Psoas muscle (tissue), 8 donors: ENCODE measurements at places on chromosomes 2 and 18. TPM values are rescaled to one million over a fixed set of nuclear protein-coding genes. Genes with fewer than 3 reads are reported as not detected.

Gene TMEM150A
- 54.3 TPM for total RNA-seq

Gene TRAPPC12
- 70.9 TPM for total RNA-seq

Gene TM4SF20
- total RNA-seq = not detected

Gene ALLC
- not detected for total RNA-seq

Gene KCNG3
- total RNA-seq = not detected

Gene SCYGR4
- total RNA-seq = not detected

Gene MROH2A
- total RNA-seq = not detected

Gene TDRD15
- not detected for total RNA-seq

DNA sequence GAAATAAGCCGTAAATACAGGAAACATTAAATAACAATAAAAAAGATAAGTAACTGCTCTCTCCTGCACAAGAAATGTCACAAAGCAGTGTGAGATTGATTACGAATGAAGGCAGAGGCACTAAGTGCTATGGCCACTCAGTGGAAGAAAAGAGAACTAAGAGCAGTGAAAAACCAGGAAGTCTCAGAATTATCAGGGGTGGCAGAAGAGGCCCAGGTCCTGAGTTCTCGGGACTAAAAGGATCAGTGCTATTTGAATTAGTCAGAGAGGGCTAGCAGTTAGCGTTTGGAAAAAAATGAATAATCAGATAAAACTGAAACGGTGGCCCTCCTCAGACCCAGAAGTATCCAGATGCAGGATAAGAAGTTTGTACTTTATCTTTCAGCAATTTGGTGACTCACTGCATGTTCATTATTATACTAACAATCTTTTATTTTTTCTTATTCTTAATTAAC lies 367.1 kb downstream of the ZEB2 start:
- DNase-seq = no peak

- DNase-seq = no peak
Observed at GRCh38 chr2:216604458-216604857, 28.8 kb upstream of the IGFBP2 start.

DNA sequence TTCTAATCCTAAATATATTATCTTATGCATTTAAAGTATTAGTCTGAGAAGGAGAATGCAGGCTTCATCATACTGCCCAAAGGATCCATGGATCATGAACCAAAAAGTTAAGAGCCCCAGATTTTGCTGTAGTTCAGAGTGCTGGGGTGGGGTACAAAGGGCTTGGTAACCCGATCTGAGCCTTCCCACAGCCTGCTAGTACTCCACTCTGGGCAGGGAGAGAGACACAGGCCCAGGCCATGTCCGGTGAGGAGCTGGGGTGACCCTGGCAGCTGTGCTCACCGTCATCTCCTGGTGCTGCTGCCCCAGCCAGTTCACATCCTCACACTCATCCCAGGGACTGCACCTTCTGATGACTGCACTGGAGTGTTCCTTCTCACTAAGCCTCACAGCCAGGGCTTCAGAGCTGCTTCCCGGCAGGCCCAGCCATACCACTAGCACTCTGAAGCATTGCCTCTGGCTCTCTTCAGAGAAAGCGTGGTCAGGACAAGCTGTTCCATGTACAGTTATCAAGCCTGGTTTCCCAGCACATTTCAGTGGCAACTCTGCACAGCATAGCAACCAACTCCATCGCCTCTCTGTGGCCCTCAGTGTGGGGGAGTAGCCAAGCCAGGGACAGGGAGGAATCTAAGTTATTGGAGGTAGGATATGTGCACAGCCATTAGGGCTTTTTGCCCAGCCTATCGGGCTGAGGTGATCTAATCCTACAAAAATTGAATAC lies 189.0 kb upstream of the CTAGE1 start:
- no peak for DNase-seq

DNA sequence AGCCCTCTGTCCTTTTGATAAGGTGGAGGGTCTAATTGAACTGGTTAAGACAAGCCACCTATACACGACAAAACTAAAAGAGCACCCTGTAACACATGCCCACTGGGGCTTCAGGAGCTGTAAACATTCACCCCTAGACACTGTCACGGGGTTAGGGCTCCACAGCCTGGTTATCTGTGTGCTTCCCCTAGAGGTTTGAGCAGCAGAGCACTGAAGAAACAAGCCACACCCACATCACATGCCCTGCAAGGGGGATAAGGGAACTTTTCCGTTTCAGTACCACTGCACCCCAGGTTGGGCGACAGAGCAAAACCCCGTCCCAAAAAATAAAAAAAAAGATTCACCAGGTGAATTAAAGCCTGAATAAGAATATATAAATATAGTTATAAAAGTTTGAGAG lies 913.7 kb upstream of the ACVR2A start:
- no peak for DNase-seq

- DNase-seq = peak; percentile 74
Observed at GRCh38 chr2:222283634-222284033, 15.2 kb downstream of the PAX3 start.

GRCh38 chr2:141778315-141778835 lies 352.4 kb downstream of the LRP1B start:
- DNase-seq = no peak

DNA sequence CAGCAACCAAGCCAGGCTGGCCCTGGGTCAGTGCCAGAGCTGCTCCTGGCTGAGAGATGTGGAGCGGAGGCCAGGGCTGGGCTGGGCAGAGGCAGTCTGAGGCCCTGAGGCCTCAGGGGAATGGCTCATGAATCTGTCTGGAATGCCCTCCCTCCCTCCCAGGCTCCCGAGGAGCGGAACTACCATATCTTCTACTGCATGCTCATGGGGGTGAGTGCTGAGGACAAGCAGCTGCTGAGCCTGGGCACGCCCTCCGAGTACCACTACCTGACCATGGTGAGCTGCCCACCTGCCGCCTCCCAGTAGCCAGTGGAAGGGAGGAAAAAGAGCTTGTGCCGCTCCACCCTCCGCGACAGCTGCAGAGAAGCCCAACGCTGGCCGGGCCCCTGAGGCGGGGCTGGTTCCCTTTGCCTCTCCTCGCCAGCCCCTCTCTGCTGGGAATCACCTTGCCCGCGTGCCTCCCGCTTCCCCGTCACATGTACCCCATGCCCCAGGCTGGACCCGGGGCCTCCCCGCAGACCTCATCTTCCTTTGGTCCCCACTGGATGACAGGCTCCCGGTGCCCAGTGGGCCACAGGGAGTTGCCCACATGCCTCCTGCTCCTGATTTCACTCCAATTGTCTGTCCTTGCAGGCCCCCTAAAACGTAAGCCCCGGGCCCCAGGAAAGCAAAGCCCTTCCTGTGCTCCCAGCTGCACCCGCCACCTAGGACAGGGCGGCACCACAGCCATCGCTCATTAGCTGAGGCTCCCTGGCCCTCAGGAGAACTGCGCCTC lies 41.1 kb downstream of the MYO7B start:
- DNase-seq = peak; percentile 87

- DNase-seq = no peak
Observed at GRCh38 chr2:124347209-124347608, 322.1 kb downstream of the CNTNAP5 start.

DNA sequence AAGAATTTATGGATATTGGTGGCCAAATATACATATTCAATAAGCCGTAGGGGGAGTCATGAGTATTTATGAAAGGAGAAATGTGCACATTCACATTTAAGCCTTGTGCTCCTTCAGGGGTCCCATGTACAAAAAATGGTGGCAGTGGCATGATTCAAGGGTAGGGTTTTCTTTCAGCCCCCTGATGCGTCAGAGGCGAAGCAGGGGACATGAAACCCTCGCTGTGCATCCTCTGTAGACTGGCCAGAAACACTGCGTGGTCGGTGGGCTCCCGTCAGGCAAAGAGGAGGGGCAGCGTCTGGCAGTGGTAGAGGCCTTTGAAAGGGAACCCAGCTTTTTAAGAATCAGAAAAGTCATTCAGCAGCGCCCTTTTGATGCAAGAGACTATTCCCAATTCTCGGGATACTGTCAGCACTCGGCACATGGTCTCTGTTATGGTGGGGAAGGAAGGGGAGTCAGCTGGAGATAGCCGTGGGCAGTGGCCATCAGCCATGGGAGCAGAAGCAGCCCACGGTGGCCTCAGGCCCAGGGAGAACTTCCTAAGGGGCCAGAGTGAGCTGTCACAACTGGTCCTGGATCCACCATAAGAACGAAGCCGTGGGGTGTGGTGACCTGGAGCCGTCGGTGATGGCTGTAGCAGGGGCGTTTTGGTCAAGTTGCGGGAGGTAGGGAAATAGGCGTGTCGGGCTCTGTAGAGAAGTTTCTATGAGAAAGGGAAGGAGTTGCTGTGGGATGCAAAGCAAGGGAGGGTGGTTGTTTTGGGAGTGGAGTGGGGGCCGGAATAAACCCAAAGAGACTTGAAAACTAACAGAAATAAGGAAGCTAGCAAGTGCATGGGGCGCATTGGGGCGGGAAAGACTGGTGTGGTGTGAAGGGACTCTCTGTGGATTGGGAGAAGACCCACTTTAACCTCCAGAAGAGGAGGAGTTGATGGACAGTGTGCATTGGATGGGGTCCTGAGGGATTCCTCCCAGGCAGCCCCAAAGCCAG lies 95.6 kb downstream of the SH3BP4 start:
- peak; percentile 26 for DNase-seq

GRCh38 chr2:179250095-179250494 lies 14.5 kb downstream of the SESTD1 start:
- DNase-seq = no peak

- DNase-seq = no peak
Observed at GRCh38 chr18:50704357-50704940, 115.4 kb downstream of the MRO start.

- DNase-seq = no peak
Observed at GRCh38 chr2:28606986-28607441, 111.2 kb downstream of the PLB1 start.

DNA sequence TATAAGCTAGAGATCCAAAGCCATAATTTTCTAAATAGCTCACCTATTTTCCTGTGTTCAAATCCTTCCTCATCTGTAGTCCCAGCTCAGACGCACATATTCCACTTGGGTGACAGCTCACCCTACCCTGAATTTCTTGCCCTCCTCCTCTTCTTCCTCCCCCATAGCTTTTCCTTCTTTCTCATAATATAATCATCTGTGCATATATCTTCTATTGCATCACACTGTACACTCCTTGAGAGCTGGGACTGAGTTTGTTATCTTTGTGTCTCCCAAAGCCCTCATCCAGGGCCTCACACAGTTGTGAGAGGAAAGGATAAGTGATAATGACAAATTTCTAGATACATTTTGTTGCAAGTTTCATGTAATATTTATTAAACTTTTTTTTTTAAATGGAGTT lies 55.9 kb upstream of the RTN4 start:
- DNase-seq = no peak

GRCh38 chr18:6118080-6118479 lies 222.8 kb upstream of the TMEM200C start:
- DNase-seq = no peak

- no peak for DNase-seq
Observed at GRCh38 chr2:107466241-107466640, 360.5 kb upstream of the RGPD4 start.

DNA sequence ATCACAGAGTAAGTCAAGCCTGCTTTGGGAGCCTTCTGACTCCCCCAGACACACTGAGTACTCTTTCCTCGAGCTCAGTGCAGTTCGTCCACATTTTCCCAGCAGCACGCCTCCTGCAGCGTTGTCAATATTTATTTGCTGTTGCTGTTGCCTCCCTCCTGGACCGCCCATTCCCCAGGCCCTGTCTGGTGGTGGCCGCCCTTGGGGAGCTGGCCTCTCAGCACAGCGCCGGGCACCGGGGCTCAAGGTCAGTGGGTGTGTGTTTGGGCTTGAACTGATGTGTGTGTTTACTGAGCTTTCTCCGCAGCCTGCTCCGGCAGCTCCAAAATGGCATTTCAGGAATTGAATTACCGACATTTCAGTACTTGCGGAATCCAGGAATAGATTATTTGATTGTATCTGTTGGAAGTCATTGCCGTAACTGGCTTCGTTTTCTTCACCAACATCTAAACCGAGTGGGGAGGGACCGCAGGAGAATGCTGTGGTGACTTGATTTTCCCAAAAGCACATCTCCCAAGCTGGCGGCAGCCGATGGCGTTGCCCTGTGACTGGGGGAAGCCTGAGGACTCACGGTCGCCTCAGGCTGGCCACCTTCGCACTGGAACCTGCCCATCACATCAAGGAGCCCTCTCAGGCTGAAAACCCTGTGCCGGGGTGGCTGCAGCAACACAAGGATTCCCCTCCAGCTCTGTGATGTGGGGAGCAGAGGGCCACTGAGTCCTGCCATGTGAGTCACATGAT lies 66.0 kb downstream of the HPCAL1 start:
- peak; percentile 33 for DNase-seq

DNA sequence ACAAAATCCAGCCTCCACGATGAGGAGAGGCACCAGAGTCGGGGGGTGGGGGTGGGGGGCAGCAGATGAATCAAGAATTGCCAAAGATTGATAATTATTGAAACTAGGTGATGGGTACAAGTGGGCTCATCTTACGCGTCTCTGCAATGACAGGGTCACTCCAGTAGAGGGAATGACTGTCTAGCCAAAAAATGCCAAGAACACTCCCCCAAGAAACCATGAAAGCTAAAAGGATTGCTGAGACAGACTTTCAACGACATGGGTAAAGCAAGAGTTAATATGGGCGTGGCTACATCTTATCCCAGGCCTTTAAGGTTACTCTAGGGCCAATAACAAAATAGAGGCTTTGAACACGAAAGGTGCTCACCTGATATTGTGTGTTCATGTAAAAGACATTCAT lies 86.5 kb downstream of the STK39 start:
- DNase-seq = no peak

DNA sequence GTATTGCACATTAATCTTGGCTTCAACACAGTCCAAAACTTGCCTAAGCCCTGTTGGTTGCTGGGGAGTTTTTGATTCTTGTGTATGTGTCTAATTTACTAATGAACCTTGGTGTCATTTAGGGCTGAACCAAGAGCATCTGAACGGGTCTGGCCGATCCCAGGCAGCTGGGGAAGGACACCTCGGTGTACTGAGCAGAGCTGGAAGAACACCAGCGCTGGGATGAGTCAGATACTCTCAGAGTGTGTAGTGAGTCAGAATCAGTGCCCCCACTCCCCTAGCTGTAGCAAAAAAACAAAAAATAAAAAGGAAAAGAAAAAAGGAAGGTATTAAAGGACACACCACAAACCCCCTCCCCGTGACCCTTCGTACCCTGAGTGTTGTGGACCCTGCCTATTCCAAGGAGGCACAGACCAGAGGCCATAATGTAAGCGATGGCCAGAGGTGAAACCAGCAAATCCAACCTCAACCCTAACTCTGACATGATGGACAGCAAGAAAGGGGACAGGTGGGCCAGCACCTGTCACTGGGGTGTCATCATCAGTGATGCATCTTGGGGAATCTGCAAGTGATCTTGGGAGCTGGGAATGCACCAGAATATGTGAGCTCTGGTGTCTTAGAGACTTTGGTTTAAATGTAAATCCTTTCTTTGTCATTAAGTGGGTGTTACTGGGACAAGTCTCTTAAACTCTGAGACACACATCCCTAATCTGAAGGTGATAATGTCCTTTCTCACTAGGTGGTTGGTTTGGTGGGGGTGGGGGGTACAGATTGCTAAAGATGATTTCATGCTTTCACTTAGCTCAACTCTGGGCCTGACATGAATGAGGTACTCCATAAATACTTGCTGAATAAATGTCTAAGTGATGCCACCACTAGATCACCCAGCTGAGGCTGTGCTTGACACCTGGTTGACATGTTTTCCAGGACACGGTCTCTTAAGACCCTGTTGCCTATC lies 34.2 kb upstream of the NCOA1 start:
- DNase-seq = peak; percentile 92

- no peak for DNase-seq
Observed at GRCh38 chr2:379778-380177, 91.9 kb upstream of the ALKAL2 start.
